ENCODE measurements at places on chromosomes 12 and 14. TPM values are rescaled to one million over a fixed set of nuclear protein-coding genes. Genes with fewer than 3 reads are reported as not detected.

The SERPINA6 gene
- total RNA-seq = 0.99 TPM

The CCDC196 gene
- not detected for total RNA-seq

The SVOP gene
- total RNA-seq = not detected

The IL22 gene
- not detected for total RNA-seq

The KRT7 gene
- 4,352 TPM for total RNA-seq

The CCDC197 gene
- not detected for total RNA-seq

The SDS gene
- 0.48 TPM for total RNA-seq

The VAMP1 gene
- 10.6 TPM for total RNA-seq

All from A549 treated with DMSO at 1 μM for 4 hours (cell line).